ENCODE measurements at places on chromosomes 11 and 22.

GRCh38 chr11:119389611-119390254, 8.2 kb upstream of the USP2 start:
- no peak for DNase-seq

GRCh38 chr11:72478669-72479068, 44.3 kb upstream of the CLPB start:
- DNase-seq, result no peak

GRCh38 chr11:69144316-69145049, 11.3 kb upstream of the SMIM38 start:
- no peak for DNase-seq

DNA sequence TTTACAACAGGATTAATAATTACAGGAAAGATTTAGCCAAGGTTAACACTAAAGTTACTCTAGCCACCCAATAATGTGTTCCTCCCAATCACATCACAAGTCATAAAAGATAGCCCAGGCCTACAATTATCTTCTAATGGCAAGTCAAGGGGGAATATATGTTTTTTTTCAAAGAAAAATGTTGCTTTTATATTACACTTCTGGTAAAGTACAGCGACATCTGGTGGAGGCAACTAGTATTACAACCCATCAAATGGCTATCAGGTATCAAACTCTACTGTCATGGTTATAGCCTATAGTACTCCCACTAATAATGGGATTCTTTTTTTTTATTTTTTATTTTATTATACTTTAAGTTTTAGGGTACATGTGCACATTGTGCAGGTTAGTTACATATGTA, 71.8 kb downstream of the XRRA1 start:
- no peak for DNase-seq

- DNase-seq, result no peak
Measured at GRCh38 chr22:35842954-35843353, 125.3 kb downstream of the APOL5 start.

DNA sequence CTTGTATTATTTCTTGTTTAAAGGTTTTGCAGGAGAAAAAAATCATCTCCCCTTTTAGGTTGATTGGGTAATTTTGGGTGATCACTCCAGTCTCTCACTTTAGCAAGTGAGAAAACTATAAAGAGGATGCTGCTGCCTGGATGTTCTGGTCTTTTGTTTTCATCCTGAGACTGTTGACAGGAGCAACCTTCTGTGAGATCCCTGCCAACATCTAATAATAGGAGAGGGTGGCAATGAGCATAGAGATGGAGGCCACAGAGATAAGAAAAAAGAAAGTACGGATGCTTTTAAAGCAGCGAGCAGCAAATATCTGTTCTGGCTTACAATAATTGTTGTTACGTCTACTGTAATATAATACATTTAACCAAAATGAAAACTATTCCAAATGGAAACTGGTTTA, 293.6 kb upstream of the MTNR1B start:
- no peak for DNase-seq

- no peak for DNase-seq
Measured at GRCh38 chr11:118211006-118211405, 13.8 kb downstream of the JAML start.

- no peak for DNase-seq
Measured at GRCh38 chr22:47987885-47988515, 1225.5 kb downstream of the TBC1D22A start.

GRCh38 chr11:26193694-26194365, 138.1 kb upstream of the ANO3 start:
- DNase-seq, result no peak

- no peak for DNase-seq
Measured at GRCh38 chr11:75903276-75903675, 88.3 kb downstream of the UVRAG start.

GRCh38 chr11:64255135-64256128, 4.1 kb downstream of the PLCB3 start:
- no peak for DNase-seq

- DNase-seq, result no peak
Measured at GRCh38 chr11:112785149-112785548, 176.1 kb upstream of the NCAM1 start.

- no peak for DNase-seq
Measured at GRCh38 chr22:22887621-22888503, at the start of gene IGLL5. TSS of gene IGLL5 (plus strand) at chr22:22887816. CDS start at chr22:22888054, 238 bp downstream.

DNA sequence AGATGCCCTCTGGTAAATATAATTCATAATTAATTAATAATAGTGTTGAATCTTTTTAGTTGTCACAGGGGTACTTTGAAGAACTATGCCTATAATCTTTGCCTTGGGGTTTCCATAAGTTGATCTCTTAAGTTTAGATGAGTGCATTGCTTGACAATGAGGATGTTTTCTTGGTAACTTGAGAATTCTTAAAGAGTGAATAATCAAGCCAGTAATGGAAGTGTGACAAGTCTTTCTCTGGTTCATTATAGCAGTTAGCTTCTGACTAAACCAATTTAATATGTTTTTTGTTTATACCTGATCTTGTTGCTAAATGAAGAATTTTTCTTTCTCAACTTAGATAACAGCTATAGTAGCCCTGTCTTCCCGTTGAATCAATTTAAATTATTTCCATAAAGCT, 46.2 kb downstream of the ATXN10 start:
- no peak for DNase-seq

DNA sequence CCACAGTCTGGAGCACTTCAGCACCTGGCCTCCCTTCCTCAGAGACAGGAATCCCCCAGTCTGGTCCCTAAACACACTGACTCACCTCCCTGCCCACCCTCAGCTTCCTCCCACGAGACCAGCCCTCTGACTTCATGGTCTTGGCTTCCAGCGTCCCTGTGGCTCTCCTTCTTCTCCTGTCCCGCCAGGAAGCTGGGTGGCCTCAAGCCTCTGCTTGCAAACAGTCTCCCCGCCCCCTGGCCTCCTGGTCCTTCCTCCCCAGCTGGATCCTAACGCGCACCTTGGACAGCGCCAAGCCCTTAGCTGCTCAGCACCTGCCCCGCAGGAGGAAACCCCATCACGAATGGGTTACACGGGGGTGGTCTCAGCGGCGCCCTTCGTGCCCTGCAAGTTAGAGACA, 4.5 kb downstream of the NCF4 start:
- no peak for DNase-seq

- DNase-seq, result no peak
Measured at GRCh38 chr11:75025561-75025960, 36.8 kb downstream of the NEU3 start.

GRCh38 chr11:77090046-77090372, 12.6 kb upstream of the OMP start:
- no peak for DNase-seq

DNA sequence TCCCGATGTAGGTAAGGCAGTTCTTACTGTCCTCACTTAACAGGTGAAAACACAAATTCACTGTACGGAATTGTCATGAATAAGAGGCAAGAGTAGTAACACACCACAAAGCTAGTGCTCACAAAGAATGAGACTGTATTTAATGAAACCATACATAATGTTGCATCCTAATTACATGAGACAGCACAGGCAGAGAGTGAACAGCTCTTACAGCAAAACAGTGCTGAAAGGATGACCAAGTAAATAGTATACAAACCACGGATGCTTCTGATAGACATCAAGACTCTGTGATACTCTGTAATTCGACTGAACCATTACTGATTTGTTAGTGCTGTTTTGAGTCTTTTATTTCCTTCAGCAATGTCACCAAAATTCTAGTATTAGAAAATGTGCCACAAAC, 282.3 kb downstream of the TTC28 start:
- no peak for DNase-seq

Measured in activated T-cell treated with anti-CD3 and anti-CD28 coated beads for 1 hour (primary cell).